Glutamatergic neuron (in vitro differentiated cells): ENCODE measurements at places on chromosomes 11 and 22. TPM values are rescaled to one million over a fixed set of nuclear protein-coding genes. Genes with fewer than 3 reads are reported as not detected.

GRCh38 chr11:46920755-46921154 is 2.4 kb upstream of the LRP4 start:
- DNase-seq = no peak

- DNase-seq = no peak
Observed at GRCh38 chr22:49553076-49553475, 274.6 kb downstream of the BRD1 start.

GRCh38 chr11:46736615-46737014 is 17.6 kb downstream of the F2 start:
- no peak for DNase-seq

DNA sequence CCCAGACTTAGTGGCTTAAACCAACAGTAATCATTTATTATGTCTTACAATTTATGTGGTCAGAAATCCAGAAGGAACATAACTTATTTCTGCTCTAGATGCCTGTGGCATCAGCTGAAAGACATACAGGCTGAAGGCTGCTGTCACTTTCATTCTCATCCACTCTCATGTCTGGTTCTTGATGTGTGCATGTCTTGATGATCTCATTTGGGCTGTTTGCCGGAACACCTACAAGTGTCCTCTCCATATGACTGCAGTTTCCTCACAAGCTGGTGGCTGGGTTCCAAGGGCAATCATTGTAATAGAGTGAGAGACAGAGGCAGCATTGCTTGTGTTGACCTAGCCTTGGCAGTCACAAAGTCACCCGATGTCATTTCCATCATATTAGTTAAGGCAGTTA is 1375.9 kb upstream of the RAG2 start:
- no peak for DNase-seq

GRCh38 chr11:120714438-120714837 is 202.9 kb downstream of the GRIK4 start:
- no peak for DNase-seq

DNA sequence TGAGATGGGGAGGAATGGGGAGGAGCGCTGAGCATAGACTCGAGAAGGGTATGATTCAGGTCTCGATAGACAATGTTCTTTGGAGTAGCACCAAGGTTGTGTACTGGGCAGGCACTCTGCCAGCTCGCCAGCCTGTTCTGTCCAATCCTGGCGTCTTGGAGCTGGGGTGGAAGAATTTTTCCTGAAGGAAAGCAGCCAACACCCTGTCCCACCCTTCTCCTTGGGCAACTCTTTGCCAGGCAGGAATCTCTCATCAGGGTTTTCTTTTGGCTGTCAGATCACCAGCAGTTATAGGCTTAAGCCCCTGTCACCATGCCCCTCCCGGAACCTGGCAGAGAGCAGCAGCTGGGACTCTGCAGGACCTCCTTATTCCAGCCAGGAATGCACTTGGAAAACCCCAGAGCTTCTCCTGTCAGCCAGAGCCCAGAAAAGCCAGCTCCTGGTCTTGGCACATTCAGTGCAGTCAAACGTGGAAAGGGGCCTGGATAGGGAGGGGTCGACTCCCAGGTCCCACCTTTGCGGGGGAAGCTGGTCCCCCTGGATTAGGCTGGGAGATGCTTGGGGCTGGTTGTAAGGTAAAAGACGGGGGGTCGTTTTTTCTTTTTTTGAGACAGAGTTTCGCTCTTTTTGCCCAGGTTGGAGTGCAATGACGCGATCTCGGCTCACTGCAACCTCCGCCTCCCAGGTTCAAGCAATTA is 14.4 kb upstream of the SPTBN2 start:
- DNase-seq = no peak

- DNase-seq = no peak
Observed at GRCh38 chr11:35303596-35304385, 115.6 kb downstream of the SLC1A2 start.

- DNase-seq = no peak
Observed at GRCh38 chr22:37599153-37599552, 9.5 kb upstream of the GGA1 start.

DNA sequence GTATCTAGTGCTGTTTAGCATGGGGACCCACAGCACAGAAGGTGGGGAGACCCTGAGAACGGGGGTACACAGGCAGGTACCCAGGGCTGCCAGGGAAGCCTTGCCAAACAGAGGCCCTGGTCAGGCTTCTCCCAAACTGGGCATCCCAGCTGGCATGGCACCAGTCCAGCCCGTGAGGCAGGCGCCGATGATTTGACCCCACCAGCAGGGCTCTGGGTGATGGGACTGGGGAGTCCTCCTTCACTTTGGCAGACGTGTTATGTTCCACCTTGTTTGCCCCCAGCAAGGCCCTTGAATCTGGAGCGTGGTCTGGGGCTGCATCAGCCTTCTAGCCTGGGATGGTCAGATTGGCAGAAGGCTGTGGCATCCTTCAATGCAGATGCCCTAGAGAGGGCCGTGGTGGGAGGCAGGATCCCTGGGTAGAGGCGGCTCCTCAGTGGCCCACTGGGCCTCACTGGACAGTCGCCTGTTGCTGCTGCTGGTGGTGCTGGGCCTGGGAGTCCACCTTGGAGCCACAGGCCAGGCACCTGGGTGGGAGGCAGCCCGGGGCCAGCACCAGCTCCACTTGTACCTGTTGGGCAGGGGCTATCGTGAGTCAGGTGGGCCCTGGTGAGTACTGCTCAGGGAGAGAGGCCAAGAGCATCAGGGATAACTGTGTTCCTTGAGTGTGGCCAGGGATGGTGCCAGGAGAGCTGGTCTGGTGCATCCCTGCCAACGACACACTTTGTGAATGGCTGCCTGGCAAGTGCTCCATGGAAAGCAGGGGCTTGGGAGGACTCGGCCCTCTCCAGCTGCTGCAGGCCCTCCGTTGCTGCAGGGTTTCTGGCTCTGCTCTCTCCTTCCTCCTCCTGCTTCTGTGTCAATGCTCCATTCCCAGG is 3.3 kb downstream of the ADORA2A start:
- peak; percentile 9 for DNase-seq

GRCh38 chr11:97800891-97801290 is 1219.9 kb upstream of the CNTN5 start:
- peak; percentile 54 for DNase-seq

DNA sequence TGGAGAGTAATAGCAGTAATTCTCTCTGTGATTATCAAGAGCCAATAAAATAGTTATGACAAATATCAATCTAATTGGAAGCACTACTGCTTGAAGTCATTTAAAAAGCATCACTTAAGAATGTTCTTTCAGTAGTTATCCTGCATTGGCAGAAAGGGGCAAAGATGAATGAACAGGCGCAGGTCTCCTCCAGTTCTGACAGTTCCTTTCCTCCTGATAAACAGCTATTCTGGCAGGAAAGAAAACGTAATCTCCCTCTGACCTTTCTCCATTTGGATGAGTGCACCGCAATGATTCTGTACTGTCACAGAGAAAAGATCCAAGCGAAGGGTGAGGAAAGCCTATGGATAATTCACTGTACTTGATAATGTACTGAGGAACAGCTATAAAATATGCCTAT is 521.5 kb downstream of the LRRC4C start:
- no peak for DNase-seq

DNA sequence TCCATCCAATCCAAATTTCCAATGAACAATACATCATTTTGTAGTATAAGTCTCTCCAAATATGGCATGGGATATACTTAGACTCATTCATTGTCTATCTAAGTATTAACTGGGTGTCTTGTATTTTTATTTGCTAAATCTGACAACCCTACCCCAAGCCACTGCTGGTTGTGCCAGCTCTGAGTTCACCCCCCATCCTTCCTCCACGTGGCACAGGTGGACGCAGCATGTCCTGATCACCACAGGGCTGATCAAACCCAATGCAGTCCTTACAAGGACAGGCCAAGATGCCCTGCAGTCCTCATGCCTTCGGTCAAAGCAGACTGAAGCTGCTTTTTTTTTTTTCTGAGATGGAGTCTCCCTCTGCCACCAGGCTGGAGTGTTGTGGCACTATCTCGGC is 62.8 kb downstream of the SYN3 start:
- DNase-seq = no peak

- DNase-seq = no peak
Observed at GRCh38 chr22:26702906-26703830, 45.8 kb downstream of the MIAT start.

DNA sequence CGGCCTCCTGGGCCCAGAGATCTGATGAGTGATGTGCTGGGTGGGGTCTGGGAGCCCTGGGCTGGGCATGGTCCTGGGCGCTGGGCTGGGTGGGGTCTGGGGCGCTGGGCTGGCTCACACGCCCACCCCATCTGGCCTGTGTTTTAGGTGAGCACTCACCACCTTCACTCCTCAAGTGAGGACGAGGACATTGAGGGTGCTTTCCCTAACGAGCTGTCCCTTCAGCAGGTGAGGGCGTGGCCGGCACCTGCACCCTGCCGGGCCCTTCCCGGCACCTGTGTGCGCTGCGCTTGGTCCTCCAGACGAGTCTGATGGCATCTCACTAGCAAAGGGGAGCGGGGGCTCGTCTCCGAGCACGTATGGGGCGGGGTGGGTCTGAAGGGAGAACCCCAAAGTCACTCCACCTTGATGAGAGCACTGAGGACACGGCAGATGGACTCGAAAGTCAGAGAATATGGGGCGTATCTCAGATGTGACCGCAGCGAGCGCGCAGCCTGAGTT is 37.9 kb downstream of the SBF1 start:
- no peak for DNase-seq

DNA sequence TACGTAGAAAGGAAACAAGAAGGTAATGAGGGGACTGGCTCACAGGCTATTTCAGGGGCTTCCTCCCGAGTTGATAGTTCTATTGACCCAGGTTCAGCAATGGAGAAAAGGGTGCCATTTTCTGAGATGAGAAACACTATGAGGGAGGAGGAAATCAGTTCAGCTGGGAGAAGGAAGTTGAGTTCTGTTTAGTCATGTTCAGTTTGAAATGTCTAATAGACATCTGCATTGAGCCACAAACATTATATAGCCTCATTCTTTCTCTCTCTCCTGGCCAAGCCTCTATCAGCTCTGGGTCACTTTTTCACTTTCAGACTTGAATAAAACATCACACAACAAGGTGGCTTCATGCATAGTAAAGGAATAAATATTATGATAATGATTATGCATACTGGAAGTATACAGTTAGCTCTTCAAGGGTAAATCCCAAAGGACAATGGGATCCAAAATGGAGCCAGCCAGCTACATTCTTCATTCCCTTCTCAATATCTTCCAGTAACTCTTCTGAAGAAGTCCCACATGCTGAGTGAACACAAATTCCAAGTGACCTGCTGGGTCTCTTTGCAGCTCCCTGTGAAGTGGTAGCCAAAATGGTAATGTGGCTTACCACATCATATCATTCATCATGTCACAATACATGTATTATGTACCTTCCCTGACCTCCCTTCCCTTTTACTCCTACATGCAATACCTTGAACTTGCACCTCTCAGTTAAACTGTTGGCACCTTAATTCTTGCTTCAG is 80.9 kb upstream of the CD44 start:
- DNase-seq = no peak

GRCh38 chr22:46734830-46735453 is 3.1 kb downstream of the CERK start:
- DNase-seq = no peak

- DNase-seq = no peak
Observed at GRCh38 chr22:17770180-17771077, 3.8 kb downstream of the BID start.

- no peak for DNase-seq
Observed at GRCh38 chr11:39239553-39239952, 2219.9 kb downstream of the LRRC4C start.

DNA sequence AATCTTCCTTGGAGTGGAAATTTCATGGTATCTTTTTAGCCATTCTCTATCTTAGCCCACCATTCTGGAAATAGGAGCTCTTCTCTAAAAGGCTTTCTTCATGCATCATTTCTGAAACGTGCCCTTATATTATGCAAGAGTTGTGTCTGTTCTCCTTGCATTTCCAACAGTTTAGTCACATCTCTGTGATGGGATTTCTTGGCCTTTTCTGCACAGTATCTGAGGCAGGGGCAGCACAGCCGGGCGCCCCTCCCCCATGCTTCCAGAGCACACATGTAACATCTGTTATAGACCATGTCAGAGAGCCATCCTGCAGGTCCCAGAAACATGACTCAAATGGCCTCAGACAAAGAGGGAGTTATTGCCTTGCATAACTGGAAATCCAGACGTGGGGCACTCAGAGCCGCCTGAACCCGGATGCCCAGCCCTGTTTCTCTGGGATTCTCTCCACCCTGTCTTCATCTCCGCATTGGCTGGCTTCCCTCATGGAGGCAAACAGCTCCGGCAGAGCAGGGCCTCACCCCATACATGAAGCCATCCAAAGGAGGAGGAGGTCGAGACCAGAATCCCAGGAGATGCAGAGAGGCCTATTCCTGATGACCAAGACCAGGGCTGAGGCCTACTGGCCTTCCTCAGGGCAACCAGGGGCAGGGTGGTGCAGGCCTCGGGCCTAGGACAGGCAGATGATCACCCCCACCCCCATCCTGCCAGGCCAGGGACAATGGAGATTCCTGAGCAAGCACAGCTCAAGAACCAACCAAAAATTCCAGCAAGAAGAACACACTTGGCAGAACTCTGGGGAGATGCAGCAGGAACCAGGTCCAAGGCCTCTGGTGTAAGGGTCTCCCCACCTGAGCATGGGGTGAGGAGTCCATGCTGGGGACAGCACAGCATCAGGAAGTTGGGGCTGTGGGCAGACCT is 61.3 kb downstream of the IGLL5 start:
- DNase-seq = no peak

- DNase-seq = no peak
Observed at GRCh38 chr11:113655771-113656170, 50.3 kb downstream of the TMPRSS5 start.

- no peak for DNase-seq
Observed at GRCh38 chr11:81644239-81644840, 1089.3 kb downstream of the FAM181B start.

DNA sequence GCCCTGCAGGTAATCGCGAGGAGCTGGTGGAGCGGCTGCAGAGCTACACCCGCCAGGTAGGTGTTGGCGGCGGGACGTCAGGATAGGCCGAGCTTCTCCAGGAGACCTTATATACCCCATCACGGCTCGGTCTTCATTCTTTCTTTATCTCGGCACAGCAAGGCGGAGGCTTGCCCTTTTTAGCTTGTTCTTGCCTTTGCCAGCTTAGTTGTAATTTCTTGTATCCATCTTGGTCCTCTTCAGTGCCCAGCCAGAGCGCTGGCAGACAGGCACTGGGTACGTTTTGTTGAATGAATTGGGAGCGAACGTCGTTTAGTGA is 459 bp downstream of the SF3B2 start:
- DNase-seq = no peak

The CXCR5 gene
- not detected for total RNA-seq

The OR2AG2 gene
- total RNA-seq = 0.78 TPM

The TP53I11 gene
- 420 TPM for total RNA-seq

The ELFN2 gene
- 7.3 TPM for total RNA-seq

The SMTNL1 gene
- total RNA-seq = not detected

The NPAS4 gene
- total RNA-seq = 0.78 TPM

The SPON1 gene
- 0.81 TPM for total RNA-seq

The P2RX6 gene
- total RNA-seq = 1.5 TPM

The CFL1 gene
- total RNA-seq = 1,294 TPM

The MUC5B gene
- total RNA-seq = not detected

The TNNT3 gene
- not detected for total RNA-seq

The TESMIN gene
- 3.8 TPM for total RNA-seq
